ENCODE measurements at places on chromosomes 4 and X. TPM values are rescaled to one million over a fixed set of nuclear protein-coding genes. Genes with fewer than 3 reads are reported as not detected.

- DNase-seq = no peak
Measured at GRCh38 chrX:17595456-17596035, 141.7 kb upstream of the SCML1 start.

DNA sequence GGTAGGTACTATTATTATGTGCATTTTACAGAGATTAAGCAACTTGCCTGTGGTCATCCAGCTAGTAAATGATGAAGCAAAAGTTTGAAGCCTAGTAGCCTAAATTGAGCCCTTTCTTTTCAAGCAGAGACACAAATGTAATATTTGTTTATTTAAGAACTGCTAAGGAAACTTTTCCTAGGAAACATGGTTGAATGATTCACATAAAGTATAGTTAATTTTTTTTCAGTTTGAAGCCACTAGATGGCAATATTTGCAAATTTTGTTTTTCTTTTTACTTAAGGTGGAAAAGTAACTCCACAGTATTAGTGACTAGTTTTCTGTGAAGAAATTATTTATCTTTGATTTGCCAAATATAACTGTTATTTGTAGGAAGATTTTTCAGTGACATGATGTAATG lies 52.8 kb upstream of the ANKRD17 start:
- DNase-seq = no peak

GRCh38 chr4:83285055-83285407 lies 433 bp upstream of the COQ2 start:
- DNase-seq = no peak

- DNase-seq = no peak
Measured at GRCh38 chr4:88819818-88820697, 122.4 kb upstream of the NAP1L5 start.

C4orf50 gene
- total RNA-seq = 0.05 TPM

DNA sequence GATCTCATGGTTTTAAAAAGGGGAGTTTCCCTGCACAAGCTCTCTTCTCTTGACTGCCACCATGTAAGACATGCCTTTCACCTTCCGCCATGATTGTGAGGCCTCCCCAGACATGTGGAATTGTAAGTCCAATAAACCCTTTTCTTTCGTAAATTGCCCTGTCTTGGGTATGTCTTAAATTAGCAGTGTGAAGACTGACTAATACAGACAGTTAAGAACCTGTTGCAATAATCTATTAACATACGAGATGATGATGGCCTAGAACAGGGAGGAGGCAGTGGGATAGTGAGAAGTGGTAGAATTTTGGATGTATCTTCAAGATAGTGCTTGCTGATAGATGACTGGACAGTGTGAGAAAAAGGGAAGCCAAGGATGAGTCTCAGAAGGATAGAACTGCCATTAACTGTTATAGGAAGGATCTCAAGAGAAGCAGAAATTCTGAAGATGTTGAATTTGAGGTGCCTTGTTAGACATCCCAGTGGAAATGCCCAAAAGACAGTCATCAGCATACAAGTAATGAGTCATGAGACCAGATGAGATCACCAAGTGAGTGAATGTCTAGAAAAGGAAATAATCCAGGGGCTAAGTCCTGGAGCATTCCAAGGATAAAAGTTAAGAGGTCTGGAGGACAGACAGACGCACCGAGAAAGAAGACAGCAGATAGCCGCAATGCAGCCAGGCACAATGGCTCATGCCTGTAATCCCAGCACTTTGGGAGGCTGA lies 38.8 kb upstream of the UGDH start:
- no peak for DNase-seq

MED28 gene
- total RNA-seq = 39.1 TPM

DNA sequence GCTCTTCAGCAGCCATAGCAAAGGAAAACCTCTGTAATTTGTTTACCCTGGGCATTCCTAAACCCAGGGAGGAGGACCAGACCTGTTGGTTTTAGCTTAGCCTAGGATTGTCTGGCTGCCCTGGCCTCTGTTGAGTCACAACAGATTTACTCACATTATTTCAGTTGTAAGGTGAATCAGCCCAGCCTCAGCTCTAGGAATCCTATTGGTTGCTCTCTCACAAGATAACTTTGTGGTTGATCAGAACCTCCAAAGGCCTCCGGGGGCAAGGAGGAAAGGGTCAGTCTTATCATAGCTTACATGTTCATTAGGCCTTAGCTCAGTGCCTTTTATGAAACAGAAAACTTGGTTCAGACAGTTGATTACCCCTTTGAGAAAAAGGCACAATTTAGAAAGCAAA lies 41.0 kb downstream of the PDK3 start:
- no peak for DNase-seq

- DNase-seq = peak; percentile 86
Measured at GRCh38 chr4:38179690-38180377, 219.6 kb downstream of the PTTG2 start.

GRCh38 chr4:106898621-106899230 lies 137.4 kb downstream of the DKK2 start:
- DNase-seq = no peak

SPANXD gene
- total RNA-seq = not detected

All from ureter (tissue), 1 donor.